ENCODE measurements at places on chromosomes 3 and 15.
A peak's percentile ranks its signal among the peaks of the same experiment; 100 is the strongest.

GRCh38 chr3:138381413-138381901, 33.1 kb downstream of the MRAS start:
- no peak for DNase-seq

- DNase-seq: no peak
These were observed 65.1 kb upstream of the LCTL start for GRCh38 chr15:66630801-66631351.

- no peak for DNase-seq
These were observed 92.0 kb downstream of the ZPLD1 start for GRCh38 chr3:102526865-102527264.

DNA sequence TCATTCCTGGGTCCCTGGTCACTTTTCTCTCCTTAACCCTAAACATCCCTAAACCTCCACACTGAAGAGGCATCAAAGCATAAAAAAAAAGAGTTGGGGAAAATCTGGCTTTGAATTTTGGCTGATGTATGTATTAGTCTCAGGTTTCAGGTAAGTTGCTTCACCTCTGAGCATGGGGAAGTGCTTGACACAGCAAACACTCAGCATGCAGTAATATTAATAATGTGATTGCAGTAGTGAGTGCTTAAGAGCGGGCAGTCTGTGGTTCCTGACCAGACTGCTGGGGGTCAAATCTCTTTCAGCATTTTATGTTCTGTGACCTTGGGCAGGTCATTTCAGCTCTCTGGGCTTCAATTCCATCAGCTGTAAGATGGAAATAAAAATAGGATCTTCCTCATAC, 467.9 kb downstream of the SOX2 start:
- DNase-seq: no peak

GRCh38 chr3:148727231-148727630, 29.5 kb downstream of the AGTR1 start:
- DNase-seq: no peak

- DNase-seq: no peak
These were observed 108.3 kb downstream of the TFDP2 start for GRCh38 chr3:142040941-142041491.

DNA sequence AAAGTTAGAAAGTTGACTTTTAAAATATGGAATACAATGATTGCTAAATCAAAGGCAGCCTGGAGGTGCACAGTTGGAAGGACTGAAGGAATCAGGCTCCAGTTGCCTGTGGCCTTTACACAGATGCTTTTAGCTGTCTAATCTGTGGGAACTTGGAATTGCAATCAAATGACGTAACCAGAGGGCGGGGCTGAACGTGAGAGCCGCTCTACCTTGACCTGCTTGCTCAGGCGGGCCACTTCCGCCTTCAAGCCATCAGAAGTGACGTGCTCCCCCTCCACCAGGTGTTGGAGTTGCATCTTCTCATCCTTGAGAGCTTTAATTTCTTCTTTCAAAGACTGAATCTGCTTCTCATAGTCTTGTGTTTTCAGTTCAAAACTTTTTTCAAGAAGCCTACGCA, 37.7 kb upstream of the GNB5 start:
- no peak for DNase-seq

DNA sequence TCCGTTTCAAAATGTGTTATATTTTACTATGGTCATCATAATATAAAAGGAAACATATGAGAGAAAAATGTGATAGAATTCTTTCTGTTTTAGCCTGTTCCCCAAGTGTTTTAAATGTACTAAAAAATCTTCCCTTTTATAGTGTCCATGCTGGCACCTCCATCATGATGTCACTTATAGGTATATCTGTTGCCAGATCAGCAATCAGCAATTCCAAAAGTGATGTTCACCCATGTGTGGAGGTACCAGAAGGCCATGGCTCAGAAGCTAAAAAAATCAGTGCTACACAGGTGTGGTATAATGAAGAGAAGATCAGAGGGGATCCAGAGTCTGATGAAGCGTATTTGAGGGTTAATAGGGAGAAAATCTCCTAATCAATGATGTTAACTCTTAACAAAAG, 1.1 kb upstream of the GPR15 start:
- DNase-seq: no peak

GRCh38 chr15:81914734-81915256, 131.0 kb downstream of the MEX3B start:
- DNase-seq: peak; percentile 42

DNA sequence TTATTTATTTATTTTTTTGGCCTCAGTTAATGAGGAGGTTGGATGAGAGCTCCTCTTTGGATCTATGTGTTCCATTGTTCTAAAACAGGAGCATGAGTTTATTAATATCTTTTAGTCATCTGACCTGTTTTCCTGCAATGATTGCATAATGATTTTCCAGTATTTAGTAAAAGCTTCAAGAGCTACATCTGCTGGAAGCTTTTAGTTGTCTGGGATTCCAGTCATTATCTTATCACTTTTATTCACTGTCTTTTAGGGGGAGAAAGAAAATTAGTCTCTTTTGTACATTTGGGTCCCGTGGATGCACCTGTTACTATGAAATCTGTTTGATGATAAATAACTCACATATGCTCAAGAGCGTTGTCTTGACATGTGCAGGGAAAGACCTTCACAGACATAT, 1270.0 kb downstream of the ROBO1 start:
- DNase-seq: no peak

DNA sequence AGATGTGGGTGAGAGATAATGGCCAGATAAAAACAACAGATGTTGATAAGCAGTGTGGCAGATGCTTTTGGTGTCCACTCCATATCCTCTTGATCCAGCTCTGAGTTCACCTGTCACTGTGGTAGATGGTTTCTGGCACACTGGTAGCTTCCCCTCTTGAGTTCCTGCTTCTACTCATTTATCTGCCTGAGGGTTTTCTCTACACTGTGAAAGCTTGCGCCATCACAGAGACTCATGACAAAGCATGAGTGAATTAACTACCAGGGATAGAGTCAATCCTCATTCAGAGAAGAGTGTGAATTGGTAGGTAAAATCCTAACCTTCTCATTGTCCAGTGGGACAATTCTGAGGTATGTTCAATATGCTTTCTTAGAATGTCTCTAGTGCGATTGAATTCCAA, 50.0 kb upstream of the ARHGEF26 start:
- no peak for DNase-seq

DNA sequence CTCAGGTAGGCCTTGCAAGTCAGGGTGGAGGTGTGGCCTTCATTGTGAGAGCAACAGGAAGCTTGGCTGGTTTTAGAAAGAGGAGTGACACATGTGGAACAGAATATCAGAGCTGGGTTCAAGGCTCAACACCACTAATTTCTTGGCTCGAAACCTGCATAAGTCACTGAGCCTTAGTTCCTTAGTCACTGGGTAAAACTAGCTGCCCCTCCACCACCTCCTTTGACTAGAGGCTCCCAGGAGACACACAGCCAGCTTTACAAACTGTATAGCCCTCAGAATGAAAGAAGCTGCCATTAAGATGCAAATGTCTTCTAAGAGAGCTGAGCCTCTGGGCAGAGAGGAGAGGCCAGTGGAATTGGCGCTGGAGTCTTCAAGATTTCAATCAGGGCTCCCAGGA, 67.7 kb downstream of the CERS3 start:
- no peak for DNase-seq

DNA sequence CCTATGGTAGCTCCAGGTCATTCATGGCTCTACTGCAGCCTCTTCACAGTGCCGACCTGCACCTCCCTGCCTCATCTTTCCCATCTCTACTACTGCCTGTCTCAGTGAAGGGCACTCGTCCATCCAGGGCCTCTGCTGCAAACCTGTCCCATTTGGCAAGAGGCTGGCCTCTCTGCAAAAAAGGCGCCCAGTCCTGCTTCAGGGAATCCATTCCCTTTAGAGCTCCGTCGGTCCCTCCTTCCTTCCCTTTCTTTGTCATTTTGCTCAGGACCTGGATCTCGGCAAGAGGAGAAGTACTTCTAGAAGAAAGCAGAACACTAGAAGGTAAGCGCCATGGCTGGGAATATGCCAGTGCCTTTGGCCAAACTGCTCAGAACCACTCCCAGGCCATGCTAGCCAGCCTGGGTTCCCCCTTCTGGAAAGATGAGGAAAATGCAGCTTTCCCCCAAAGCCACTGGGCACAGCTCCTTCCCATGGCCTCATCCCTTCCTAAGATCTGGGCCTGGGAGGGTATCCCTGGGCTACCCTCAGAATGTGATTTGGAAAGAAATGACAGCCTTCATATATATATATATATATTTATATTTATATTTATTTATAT, 6.4 kb upstream of the ISL2 start:
- no peak for DNase-seq

DNA sequence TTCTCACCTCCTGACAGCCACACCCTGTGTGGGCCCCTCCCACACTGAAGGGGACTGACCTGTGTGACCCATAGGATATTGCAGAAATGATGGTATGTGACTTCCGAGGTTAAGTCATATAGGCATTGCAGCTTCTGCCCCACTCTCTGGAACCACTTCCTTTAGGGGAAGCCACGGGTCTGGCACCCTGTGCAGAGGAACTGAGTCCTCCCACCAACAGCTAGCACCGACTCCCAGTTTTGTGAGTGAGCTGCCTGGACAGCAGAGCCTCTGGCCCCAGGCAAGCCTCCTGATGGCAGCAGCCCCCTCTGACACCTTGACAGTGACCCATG, 24.6 kb upstream of the SLC6A6 start:
- no peak for DNase-seq

GRCh38 chr3:128786434-128787020, 60.5 kb downstream of the RAB7A start:
- DNase-seq: no peak

GRCh38 chr3:124434176-124434575, 296.1 kb upstream of the UMPS start:
- DNase-seq: no peak

DNA sequence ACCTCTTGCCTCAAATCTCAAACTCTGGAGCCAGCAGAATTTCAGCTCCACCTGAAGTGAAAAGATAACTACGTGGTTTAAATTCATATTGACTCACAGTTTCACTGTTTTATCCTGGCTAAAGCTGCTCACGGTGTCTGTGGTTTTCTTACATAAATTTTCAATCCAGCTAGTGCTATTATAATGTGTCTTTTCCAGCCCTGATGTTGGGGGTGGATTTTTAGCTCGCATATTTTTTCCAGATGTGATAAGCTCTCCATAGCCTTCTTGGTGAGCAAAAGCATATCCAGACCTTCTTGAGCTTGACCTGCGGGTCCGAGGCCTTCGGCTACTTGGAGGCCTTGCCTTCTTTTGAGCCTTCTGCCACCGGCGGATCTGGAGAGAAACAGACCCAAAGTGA, 239.3 kb downstream of the DTWD1 start:
- no peak for DNase-seq

- no peak for DNase-seq
These were observed 65.9 kb downstream of the CACNA2D3 start for GRCh38 chr3:54188176-54188791.

GRCh38 chr15:91981821-91982800, 128.6 kb downstream of the SLCO3A1 start:
- DNase-seq: no peak

DNA sequence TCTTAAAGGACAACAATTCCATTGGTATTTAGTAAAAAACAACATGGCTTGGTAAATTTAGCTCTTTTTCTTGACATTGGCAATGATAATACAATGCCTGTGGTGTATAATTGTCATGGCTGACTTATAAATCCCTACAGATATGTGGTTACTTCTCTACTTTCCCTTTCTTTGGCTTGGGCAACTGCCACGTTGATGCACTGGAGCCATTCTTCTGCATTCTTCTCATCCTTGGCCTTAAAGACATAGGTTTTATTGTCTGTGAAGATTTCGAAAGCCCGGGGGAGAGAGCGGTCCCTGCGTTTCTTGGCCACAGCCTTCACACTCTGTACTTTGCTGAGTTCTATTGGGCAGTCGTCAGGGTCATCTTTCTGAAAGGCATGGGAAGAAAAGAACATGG, 101.1 kb upstream of the CCNL1 start:
- DNase-seq: no peak

GRCh38 chr3:24377218-24377993, 117.2 kb downstream of the THRB start:
- no peak for DNase-seq

- DNase-seq: no peak
These were observed 29.4 kb downstream of the TIMMDC1 start for GRCh38 chr3:119527714-119528113.

- DNase-seq: no peak
These were observed 376.9 kb upstream of the ARPP21 start for GRCh38 chr3:35262406-35262805.

DNA sequence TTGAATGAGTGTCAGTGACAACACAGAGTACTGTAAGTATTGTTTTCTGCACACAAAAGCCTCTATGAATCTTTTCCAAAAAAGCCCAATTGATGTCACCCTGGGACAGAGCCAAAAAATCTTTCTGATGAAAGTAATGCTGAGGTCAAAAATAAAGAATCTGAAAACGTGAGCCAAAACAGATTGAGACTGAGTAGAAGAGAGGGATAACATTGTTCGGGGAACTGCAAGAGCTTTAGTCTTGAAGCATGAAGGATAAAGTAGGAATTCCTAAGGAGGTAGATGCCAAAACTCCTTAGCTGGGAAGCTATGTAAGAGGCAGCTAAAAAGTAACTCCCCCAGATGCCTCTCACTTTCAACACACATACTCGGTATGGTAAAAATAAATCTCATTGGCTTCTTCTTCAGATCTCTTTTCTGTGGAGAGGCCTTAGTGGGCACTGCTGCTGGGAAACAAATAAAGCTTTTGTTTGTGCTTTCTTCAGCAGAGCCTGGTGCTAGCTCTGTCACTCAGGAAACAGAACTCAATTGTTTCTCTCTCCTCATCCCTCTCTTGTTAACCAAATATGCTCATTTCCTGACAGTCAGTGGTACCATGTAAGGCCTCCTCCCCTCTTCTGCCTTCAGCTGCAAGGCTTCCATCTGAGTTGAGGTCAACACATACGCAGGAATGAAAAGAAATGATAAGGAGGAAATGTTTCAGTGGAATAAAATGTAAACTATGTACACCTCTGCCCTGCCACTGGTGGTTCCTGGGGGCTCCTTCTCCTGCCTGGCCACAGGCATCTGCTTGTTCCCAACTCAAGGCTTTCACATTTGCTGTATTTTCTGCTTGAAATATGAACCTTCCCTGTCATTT, 58.1 kb downstream of the CD200 start:
- DNase-seq: no peak

GRCh38 chr3:3113042-3113709, 3.0 kb upstream of the IL5RA start:
- no peak for DNase-seq

DNA sequence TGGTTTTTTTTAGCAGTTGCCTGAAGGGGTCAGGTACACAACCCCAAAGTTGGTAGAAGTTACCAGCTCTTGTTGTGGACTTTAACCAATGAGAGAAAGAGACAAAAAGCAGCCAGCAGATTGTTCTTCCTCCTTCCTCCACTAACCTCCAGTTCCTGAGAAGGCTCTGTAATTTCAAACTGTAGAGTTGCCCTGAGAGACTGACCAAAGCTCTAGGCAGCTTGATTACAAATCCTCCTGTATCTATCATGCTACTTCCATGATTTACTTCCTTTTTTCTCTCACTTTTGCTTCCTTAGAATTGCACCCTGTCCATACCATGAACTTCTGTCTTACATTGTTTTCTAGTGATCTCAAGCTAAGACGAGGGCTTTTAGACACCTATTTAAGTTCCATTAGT, 29.2 kb downstream of the NSUN3 start:
- no peak for DNase-seq

Measured in NCI-H1436 (cell line).